ENCODE measurements at places on chromosomes 4 and X.

- DNase-seq, result no peak
These were observed 247.0 kb downstream of the C4orf33 start for GRCh38 chr4:129342819-129343408.

DNA sequence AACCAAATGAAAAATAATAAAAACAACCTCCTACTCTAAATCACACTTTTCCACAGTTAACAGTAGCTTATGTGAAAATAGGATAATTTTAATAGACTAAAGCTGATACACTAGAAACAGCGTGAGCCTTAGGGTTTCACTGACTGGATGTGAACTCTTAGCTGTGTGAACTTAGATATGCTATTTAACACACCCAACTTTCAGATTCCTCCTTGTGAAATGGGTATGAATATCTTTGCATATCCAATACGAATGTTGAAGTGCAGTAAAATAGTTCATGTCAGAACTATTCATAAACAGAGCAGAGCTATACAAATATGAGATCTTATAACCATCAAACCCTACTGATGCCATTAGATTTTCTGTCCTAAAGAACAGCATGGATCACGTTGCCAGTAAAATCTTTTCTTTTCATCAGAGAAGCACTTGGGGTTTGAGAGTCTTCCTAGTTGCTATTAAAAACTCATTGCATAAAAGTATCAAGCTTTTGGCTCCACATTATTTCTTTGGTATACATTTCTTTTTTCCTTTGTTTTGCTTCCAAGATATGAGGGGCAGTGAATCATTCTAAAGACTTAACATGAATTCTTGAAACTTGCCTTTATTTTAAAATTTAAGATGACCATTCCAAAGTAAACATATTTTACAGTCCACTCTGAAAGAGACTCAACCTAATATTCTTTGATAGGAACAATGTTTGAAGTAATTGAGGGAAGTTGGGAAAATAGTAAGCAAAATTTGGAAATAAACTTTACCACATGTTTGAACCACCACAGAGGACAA lies 102.4 kb downstream of the CPE start:
- DNase-seq, result no peak

DNA sequence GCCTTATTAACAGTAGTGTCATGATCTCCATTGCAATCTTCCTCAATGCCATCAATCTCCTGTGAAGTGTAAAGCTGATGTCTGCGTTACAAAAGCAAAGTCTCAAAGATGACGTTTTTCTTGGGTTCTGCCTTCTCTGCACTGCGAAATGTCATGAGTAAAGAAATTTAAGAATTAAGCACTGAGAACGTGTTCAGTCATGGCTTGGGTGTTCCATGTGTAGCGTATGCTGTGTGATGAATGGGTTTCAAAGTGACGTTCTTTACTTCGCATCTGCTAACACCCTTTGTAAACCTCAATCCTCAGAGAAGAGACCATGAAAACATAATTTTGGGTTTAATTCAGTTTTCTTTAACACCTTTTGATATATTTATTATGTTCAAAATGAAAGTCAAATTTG lies 999 bp downstream of the NAP1L5 start:
- DNase-seq, result no peak

DNA sequence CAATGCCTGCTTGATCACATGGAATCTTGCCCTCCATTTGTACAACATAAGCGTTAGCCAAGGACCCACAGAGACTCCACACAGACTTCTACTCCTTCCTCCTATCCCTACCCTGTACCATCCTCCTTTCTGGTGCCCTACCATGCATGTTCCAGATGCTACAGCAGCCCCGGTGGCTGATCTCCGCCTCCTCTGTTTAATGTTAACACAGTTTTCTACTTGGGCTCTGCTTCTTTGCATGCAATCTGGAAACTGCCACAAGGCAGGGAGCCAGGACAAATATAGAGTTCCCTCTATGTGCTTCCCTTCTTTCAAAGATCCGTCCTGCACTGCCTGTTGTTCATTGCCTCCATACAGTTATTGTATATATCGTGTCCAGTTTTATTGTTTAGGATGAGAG lies 368.6 kb upstream of the TENM3 start:
- no peak for DNase-seq

- DNase-seq, result no peak
These were observed 1960.1 kb upstream of the ADGRL3 start for GRCh38 chr4:59240011-59240410.

DNA sequence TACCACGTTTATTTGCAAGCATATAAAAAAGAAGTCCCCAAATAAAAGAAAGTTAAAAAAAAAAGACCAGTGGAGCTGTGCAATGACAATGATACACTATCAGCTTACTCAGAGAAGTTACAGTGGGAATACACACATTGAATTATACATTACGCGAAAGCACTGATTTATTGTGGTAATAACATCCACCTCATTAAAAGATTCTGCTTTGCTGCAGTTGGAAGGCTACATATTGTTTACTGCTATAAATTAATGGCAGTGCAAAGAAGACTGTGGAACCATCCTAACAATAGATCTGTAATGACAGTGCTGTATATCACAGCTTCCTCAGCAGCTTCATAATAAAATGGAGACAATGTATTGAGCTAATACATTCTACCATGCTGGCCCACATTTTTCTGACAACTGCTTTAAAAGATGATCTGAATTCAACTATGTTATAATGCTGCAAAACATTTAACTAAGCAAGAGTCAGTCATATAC lies 142.5 kb upstream of the MAB21L2 start:
- DNase-seq, result no peak

DNA sequence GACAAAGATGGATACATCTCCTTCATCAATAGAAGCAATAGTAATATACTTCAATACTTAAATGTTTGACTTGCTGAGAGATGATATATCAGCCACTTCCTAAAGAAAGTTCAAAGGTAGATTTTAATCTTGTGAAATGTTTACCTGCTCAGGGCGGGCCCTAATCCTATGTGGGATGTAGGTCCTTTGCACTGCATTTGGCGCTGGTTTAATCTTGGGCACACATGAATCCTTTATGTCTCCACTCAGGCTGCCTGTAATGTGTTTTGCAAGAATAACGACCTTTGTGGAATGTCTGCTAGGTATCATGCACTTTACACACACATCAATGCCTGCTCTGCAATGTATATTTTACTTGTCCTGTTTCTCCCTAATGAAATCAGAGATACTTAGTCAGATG lies 368.7 kb downstream of the GBA3 start:
- no peak for DNase-seq

GRCh38 chr4:8651661-8652180 lies 59.2 kb downstream of the CPZ start:
- no peak for DNase-seq

- no peak for DNase-seq
These were observed 845.2 kb downstream of the PCDH18 start for GRCh38 chr4:136687118-136687517.

DNA sequence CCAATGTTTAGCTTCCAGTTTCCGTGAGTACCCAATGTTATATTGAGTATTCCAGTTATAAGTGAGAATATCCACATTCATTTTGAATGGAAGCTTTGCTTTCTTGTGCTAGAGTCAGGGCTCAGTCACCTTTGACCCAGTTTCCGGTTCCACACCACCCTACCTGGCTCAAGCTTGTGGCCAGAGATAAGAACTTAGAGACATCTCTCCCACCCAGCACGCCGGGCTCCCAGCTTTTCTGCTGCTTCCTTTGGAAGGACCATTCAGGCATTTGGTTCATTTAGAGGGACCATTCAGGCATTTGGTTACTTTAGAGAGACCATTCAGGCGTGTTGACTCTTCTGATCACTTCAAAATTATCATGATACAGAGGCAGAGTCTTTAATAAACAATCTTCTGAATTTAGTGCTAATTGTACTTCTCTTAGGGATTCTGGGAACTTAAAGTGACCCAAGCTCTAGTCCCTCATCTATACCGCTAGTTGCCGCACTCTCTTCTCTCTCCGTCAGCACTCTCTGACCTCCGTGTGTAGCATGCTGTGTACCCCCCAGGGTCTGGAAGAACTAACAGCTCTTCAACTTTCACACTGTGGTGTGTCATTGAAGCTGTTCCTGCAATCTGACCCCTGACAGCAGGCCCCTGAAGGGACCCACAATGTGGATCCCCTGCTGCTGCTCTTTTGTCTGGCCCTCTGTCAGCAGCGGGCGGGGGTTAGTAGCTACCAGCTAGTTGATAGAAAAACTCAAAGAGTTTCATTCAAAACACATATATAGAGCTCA lies 943.1 kb downstream of the ARAP2 start:
- DNase-seq, result no peak

DNA sequence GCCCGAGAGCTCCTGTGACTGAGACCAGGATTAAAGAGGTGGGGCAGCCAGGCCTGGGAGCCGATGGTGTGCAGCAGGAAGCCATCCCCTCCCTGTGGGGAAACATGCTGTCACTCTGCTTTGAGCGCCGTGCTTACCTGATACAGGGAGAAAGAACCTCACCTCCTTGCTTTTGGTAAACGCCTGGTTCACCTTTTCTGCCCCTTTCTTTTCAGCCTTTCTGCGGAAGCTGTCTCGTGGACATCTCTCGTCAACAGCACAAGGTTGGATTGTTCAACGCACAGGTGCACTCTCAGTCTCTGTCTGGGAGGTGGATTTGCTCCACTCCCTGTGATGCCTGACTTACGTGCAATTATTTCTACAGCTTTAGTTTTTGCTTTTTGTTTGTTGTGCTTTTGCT lies 12.0 kb downstream of the ZFYVE28 start:
- no peak for DNase-seq

DNA sequence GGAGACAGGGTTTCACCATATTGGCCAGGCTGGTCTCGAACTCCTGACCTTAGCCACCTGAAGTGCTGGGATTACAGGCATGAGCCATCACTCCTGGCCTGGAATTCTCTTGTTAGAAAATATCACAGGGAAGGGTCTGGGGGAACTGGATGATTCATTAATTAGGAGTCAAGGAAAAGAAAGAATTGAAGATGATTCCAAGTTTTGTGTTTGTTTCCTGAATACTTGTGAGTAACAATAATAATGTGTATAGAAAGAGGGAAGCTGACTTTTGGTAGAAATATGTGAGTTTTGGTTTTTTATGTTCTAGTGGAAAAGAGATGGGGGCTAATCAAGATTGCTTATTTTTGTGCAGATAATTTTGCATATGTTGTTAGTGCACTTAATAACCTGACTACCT lies 77.3 kb upstream of the CLNK start:
- no peak for DNase-seq

GRCh38 chr4:87069037-87069742 lies 134.4 kb downstream of the AFF1 start:
- DNase-seq, result no peak

- DNase-seq, result no peak
These were observed 6.2 kb upstream of the CTBP1 start for GRCh38 chr4:1255151-1255550.

- no peak for DNase-seq
These were observed 34.2 kb downstream of the TENM3 start for GRCh38 chr4:182277377-182277776.

- no peak for DNase-seq
These were observed 553.6 kb upstream of the BOD1L1 start for GRCh38 chr4:14180983-14181601.

DNA sequence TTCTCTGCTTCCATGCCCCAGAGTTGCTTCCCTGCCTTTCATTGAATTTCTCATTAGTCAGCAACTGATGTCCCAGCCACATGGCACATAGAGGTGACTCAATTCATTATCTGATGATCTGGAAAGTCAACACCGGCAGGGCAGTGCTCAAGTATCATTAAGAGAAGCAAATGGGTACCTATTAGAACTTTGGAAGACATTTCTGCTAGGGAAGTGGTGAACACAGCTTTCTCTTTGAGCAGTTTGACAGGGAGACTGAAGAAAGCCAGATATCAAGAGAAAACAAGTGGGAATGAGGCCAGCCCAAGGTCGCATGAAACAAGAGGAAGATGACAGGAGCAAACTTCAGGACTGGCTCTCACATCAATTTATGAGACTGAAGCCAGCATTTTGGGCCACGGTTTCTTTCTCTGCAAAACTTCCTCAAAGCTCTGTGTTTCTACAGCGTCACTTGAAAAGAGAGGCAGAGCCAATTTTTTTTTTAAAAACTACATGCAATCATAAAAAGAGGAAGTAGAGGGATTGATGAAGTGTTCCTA lies 108.3 kb upstream of the RPS6KA3 start:
- no peak for DNase-seq

GRCh38 chrX:107659768-107660167 lies 31.5 kb downstream of the PRPS1 start:
- DNase-seq, result no peak

DNA sequence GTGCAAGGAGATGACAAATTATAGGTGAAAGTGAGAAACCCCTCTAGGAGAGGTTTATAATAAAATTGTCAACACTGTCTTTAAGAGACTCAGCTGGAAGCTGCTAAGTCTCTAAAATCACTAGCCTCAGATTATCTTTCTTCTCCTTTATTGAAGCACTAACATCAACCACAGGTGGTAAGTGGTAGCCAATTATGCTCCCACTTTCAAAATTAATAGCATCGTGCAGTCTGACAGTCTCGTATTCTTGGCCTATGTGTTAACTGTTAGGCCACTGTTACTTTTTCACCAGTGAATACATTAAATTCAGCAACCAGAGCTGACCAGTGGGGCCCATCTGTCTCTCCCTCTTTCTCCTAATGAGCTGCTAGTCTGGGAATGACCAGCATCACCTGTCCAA lies 674.1 kb downstream of the RAPGEF2 start:
- no peak for DNase-seq
